Substantia nigra (tissue), 51 donors: ENCODE measurements at places on chromosomes 2 and 18.

DNA sequence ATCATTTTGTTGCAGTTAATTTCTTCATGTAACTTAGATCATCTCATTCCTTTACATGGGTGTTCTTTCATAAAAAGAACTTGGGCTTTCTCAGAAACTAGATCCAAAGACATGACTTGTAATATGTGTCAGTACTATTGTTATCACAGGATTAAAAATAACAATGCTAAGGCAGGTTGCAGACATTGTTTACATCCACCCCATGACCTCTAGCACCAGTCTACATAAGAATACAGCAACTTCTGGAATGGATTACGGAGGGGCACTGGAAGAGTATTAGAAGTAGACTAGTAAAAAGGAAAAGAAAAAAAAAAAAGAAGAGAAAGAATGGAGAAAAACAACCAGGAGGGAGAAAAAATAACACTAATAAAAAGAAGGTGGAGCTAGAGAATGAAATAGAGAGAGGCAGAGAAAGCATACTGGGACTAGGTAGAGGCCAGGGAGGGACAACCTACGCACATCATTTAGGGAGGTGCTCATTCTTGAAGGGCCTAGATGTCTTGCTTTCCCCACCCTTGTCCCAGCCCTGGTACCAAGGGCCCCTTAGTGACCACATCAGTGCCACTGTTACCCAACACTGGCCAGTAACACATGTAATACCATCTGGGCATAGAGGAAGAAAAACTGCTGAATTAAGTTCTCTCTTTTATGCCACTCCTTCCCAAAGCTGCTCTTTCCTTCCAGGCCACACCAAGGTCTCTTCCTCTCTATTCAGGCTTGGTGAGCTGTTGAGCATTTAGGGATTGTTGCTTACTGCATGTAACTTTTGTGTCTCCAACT lies 70.6 kb upstream of the KLF7 start:
- no peak for DNase-seq

DNA sequence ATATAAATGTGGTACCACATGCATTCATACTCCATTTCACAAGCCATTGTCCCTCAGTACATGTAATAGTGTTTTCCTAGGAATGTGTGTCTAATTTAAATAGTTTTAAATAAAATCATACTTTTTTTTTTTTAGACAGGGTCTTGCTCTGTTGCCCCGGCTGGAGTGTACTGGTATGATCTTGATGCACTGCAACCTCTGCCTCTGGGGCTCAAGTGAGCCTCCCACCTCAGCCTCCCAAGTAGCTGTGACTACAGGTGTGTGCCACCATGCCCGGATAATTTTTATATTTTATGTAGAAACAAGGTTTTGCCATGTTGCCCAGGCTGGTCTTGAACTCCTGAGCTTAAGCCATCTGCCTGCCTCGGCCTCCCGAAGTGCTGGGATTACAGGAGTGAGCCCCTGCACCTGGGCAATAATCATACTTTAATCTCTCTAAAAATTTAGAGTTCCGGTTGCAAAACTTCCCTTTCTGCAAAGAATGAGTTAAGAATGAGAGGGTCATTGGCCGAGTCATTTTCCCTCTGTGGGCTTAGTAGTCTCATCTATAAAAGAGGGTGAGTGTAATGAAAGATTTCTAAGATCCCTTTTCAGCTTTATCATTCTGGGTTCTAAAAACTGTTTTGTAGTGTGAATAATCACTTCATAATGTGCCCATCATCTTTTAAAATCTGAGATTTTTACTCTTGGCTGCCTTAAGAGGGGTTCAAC lies 116.0 kb upstream of the PELI1 start:
- no peak for DNase-seq

DNA sequence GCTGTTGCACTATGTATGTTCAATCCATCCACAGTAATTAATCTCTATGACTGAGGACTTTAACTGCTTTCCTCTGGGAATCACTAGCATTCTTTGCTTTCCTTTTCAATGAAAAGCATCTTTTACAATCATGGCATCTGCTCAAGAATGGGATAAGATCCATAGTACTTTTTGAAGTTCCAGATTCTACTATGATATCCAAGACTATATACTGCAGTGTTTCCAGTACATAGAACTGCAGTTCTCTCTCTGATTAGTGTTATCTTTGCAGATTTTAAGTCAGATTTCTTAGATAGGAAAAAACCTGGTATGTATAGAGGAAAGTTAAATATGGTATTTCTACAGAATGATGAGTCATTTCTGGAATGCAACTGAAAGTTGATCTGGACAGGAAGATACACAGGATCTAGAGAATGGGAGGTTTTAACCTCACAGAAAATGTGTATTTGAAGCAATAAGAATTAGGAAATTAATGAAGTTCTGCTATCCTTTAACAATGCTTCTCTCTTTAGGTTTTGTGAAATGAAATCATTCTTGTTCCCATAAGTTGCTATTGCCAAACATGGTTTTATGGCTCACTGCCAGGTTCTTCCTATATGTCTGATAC lies 670.7 kb downstream of the ERBB4 start:
- DNase-seq: no peak

GRCh38 chr2:53028225-53028624 lies 739.4 kb upstream of the CHAC2 start:
- DNase-seq: no peak

DNA sequence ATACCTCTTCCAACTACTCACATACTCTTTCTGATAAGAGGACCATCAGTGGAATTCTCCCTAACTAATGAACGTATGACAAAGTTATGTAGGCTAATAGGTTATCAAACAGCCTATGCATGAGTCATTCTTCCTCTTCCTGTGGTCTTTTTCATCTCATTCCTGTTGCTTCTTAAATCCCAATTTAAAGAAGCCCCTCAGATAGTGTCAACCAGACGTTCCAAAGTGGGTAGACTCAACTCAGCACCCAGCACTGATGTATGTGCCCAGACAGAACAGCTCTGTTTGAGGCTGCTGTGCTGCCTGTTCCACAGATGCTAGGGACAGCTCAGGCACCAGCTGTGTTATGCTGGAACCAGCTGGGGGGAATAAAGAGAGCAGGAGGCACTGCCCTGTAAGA lies 52.6 kb downstream of the CXCR4 start:
- no peak for DNase-seq

GRCh38 chr18:2150566-2150965 lies 420.7 kb downstream of the METTL4 start:
- no peak for DNase-seq

DNA sequence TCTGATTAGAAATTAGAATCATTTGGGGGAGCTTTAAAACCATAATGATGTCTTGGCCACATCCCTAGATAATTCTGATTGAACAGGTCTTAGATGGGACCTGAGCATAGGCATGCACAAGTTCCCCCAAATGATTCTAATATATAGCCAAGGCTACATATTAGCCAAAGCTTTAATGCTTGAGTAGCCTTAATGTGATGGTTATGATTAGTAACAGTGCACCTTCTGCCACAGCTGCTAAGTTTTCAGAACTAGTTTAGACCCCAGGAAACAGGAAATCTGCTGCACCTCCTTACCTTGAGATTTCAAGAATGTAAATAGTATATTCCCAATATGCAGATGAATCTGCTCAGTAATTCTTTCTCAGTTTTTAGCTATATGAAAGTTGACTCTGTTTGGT lies 119.8 kb downstream of the PTPN4 start:
- no peak for DNase-seq

- no peak for DNase-seq
These were observed 1319.7 kb upstream of the CRIM1 start for GRCh38 chr2:35035883-35036282.

GRCh38 chr2:142042536-142043199 lies 88.1 kb downstream of the LRP1B start:
- no peak for DNase-seq
